Mammary epithelial cell (primary cell): ENCODE measurements at places on chromosomes 4 and X. TPM values are rescaled to one million over a fixed set of nuclear protein-coding genes. Genes with fewer than 3 reads are reported as not detected.

DNA sequence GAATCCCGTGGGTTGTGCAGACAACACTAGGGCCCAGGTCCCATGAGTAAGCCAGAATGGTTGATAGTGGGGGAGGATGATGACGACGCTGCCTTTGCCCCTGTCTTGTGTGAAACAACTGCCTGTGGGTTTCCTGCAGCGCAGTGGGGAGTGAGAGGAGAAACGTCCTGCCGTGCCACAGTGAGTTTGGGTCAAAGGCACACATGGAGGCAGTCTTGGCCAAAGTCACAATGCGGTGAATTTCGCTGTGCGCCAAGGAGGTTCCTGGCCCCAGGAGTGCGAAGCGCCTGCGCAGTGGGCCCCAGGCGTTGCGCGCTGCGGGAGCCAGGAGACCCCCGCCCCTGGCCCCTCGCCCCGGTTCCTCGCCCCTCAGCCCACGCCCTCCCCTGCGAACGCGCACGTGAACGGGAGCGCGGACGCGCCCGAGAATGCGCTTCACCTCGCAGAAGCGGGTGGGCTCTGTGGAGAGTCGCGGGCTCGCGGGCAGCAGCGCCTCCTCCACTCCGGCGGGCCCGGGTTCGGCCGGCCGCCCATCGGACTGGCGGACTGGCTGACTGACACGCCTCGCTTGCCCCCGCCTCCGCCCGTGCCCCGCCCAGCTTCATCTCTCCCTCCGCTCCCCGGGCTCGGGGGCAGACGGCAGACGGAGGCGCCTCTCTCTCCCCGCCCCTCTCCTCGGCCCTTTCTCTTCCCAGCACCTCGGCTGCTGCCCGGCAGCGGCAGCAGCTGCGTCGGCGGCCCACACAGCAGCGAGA, at the start of gene NUDT10:
Gene NUDT10, plus strand, starts transcription at position 635 of the 755 bp plus-strand sequence. CDS start 144 bp downstream, outside the sequence.
- peak; percentile 51 for DNase-seq

GRCh38 chr4:99405433-99406115, 29.6 kb downstream of the ADH7 start:
- peak; percentile 66 for DNase-seq

GRCh38 chr4:101197350-101197749, 150.0 kb downstream of the PPP3CA start:
- no peak for DNase-seq

DNA sequence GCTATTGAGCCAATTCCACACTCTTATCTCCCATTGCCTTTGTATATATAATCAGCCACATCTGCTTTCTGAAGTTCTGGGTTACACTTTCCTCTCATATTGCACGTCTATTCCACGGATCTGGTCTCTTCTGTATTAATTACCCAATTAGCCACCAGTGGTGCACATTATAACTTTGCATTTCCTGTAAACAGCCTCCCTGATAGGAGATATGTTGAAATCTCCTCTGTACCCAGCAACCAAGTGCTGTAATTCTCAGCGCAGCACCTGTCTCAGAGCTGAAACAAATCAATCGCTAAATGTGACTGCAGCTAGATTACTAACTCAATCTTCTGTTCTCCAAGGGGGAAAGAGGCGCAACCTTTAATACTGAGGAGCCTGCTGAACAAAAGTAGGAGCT, 326.4 kb downstream of the SLITRK2 start:
- no peak for DNase-seq

DNA sequence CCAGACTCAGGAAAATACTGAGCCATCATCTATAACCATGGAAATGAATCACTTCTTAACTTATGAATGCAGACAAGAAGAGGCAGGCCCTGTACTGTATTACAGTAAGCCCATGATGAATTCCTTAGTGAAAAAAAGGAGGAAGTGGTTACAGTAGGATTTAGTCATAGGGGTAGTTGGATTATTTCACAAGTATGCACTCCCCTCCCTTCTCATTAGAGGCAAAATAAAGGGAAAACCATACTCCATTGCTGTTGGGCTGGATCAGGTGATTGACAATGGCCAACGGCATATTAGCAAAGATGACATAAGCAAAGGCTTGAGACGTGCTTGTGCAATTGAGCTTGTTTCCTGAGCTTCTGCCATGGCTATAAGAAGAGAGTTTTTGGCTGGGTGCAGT, 181.1 kb upstream of the PRPS2 start:
- peak; percentile 98 for DNase-seq

- peak; percentile 58 for DNase-seq
Observed at GRCh38 chr4:107951551-107951950, 20.2 kb downstream of the CYP2U1 start.

- DNase-seq, result no peak
Observed at GRCh38 chr4:179095585-179096221, 1653.5 kb upstream of the AGA start.

DNA sequence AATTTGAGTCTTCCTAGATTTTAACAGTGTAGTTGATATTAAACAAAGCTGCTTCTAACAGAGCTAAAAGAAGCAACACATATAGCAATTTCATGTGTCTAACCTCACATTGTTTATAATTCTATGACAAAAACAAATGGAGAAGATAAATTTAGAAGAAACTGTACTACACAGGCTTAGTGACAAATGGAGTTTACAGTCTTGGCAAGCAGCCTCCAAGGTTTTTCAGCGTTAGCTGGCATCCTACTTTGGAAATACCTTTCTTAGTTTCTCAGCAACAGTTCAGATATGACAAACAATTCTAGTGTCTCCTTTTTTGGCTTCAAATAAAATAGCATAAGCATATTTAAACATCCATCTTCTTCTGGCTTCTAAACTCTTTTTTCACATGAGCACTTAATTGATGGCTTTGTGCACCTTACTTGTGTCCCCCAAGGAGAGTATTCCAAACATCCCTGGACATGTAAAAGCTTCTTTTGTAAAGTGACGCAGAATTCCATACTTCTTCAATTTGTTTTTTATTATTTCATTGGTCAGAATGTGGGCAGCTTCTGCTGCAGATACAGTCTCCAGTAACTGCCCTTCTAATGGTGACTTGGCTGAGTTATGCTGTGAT, 249.8 kb downstream of the ANTXR2 start:
- DNase-seq, result no peak

- DNase-seq, result no peak
Observed at GRCh38 chr4:17811078-17811603, 362 bp downstream of the NCAPG start.

GRCh38 chr4:138252551-138252950, 10.4 kb upstream of the SLC7A11 start:
- DNase-seq, result no peak

- peak; percentile 58 for DNase-seq
Observed at GRCh38 chrX:150767475-150768131, 74.4 kb downstream of the MTMR1 start.

DNA sequence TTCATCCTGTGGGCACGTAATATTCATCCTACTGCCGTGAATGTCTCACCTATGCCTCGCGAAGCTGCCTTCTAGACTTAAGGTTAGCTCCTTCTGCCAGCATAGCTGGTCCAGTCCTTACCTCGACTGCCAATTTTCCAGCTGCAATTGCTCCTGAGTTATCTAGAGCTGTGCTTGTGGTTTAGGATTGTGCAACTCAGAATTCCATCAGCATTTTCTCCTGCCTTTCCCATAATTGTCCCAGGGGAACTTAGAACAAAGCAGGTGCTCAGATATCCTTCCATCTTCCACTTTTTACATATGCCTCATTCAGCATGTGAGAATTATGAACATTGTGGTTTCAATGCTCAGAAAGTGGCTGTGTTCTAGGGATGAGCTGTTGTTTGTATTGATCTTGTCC, 131.4 kb upstream of the ADGRL3 start:
- DNase-seq, result peak; percentile 32

DNA sequence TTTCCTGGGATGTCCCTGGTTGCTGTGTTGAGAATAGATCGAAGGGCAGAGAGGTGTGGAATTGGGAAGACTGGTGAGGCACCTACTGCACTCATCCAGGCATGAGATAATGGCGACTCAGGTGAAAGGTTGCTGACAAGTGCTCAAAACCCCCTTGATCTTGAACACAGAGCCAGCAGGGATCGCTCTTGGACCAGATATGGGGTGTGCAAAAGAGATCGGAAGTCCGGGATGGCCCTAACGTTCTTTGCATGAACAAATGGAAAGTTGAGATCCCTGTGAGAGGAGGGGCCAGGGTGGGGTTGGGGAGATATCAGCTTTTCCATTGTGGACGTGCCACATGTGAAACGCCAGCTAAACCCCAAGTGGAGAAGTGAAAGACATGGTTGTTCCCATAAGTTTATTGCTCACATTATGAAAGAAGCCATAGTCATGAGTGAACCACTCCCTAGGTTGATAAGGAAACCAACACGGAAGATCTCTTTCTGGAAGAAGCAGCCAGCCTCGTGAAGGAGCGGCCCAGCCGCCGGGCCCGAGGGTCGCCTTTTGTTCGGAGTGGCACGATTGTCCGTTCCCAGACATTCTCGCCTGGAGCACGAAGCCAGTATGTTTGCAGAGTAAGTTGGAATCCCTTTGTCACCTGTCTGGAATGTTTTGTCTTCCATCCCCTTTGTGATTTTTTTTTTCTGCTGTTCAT, 22.6 kb upstream of the CLCN4 start:
- DNase-seq, result no peak

GRCh38 chr4:3523628-3524221, 8.5 kb downstream of the LRPAP1 start:
- DNase-seq, result no peak

DNA sequence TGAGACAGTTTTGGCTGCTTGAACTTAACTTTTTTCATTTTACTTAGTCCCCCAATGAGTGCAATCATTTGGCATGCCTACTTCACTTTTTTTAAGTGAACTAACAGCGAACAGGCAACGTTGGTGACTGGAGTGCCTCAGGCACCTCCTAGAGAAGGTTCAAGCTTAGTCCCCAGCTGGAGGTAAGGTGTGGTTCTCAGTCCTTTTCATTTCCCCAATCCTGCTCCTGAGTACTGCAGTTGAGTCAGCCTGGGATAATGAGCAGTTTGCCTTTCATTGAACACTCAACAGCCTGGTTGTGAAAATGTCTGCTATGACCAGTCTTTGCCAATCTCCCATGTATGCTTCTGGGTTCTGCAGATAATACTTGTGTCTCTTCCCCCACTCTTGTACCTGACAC, 109.5 kb downstream of the CDKL5 start:
- DNase-seq, result peak; percentile 18

GRCh38 chr4:87031920-87032319, 97.1 kb downstream of the AFF1 start:
- DNase-seq, result no peak

GRCh38 chr4:69823481-69824186, 36.3 kb downstream of the SULT1E1 start:
- peak; percentile 34 for DNase-seq

GRCh38 chr4:2046031-2046961, 12.8 kb upstream of the NAT8L start:
- no peak for DNase-seq

- DNase-seq, result no peak
Observed at GRCh38 chr4:17695341-17695740, 80.9 kb downstream of the MED28 start.

- DNase-seq, result no peak
Observed at GRCh38 chr4:6043843-6044242, 25.6 kb upstream of the C4orf50 start.

DNA sequence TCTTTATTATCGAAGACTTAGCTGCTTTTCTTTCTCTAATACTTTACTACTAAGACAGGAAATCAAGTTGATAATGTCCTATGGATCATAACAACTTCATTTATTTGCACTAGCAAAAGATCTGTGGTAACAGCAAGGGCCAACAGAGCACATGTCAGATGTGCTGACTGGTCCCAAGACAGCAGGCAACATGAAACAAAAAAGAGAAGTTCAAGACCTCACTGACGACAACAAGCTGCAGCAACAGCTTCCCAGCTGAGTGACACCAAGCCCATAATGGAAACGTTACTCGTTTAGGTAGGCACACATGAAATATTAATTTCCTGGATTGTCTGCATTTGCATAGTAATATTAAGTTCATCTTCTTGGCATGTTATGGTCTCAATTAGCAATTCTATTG, 126.9 kb downstream of the UNC5C start:
- no peak for DNase-seq

- peak; percentile 58 for DNase-seq
Observed at GRCh38 chr4:5710961-5711478, at the start of gene EVC. Gene EVC (plus strand): TSS chr4:5711201. CDS start chr4:5711381, 180 bp downstream.

- DNase-seq, result peak; percentile 93
Observed at GRCh38 chr4:88938138-88938537, 118.8 kb downstream of the FAM13A start.

- no peak for DNase-seq
Observed at GRCh38 chr4:63085091-63085490, 1324.2 kb downstream of the TECRL start.

DNA sequence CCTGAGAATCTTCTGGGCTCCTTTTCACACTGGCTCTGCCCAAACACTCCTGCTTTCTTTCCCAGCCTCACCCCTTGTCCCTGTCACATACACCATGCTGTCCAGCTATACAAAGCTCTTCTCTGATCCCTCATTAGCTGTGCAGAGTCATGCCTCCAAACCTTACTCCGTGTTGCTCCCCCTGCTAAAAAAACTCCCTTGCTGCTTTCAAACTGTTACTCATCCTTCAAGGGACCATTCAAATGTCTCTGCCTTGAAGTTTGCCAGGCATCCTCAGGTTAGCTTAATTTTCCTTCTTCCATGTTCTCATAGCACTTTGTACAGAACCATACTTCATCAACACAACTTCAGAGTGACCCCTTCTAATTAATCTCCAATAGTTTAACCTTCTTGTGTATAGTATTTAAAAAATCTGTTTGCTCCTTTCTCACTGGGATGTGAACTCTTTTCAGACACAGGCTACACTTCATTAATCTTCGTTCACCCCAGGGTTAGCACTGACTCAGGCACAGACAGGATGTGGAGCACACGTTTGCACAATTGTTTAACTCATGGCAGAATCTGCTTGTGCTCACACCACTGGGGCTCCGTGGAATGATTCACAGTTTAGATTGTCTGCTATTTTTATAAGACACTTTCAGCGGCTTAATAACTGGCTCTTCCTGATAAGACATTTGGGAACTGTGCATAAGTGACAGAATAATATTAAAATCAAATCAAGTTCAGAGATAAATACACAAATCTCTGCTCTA, 21.4 kb upstream of the SEL1L3 start:
- peak; percentile 61 for DNase-seq

GRCh38 chrX:107701493-107702121, 73.3 kb downstream of the PRPS1 start:
- no peak for DNase-seq

DNA sequence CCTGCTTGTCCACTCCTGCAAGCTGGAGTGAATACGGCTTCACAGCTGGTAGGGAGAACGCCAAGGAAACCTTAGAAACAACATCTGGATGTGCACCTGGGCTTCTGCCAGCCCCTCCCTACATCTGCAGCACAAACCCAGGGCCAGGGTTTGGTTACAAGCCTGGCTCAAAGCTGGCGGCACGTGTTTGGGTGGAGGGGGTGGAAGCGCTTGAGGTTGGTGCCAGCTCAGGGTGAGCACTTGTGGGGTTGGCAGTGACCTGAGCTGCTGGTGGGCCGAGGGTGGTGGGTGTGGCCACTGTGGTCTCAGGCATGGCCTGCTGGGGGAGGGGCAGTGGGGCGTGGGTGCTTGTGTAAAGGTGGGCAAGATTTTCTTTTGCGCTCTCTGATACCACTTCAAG, 15.6 kb downstream of the ELF4 start:
- DNase-seq, result no peak

Gene PLRG1
- total RNA-seq, result 112 and 116 TPM in 2 replicates

Gene GSX2
- total RNA-seq, result 0.27 TPM in 1 of 2 replicates, not detected in the other

Gene MAGEB10
- not detected for total RNA-seq

Gene LRIT3
- total RNA-seq, result not detected in 2 replicates

Gene TRIM75
- total RNA-seq, result not detected in 2 replicates

Gene ABCG2
- 2.5 TPM for total RNA-seq

Gene MAGEE1
- 3.3 TPM for total RNA-seq

Gene SLC2A9
- 86.4 and 93.2 TPM in 2 replicates for total RNA-seq

Gene SPOCK3
- not detected in 2 replicates for total RNA-seq
